ENCODE measurements at places on chromosomes 5 and 9.

GRCh38 chr5:97071101-97071500 is 71.3 kb downstream of the LIX1 start:
- no peak for DNase-seq

- DNase-seq: no peak
Measured at GRCh38 chr9:115531410-115532125, 413.6 kb upstream of the TNC start.

DNA sequence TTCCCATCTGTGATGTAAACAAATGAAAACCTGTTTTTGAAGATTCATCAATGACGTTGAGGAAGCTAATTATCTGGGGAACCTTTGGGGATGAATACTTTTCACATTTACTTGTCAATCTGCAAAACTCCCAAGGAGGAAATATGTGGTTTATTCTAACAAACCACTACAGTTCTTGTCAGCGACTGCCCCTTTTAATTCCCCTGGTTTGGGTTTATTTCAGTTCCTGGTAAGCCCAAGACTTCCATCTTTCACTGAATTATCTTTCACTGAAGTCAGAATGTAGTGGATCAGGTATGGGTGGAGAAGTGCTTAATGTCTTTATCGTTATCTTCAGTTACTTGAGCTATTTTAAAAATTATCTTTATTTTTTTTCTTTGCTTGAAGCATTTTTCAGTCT is 40.2 kb downstream of the TLR4 start:
- no peak for DNase-seq

DNA sequence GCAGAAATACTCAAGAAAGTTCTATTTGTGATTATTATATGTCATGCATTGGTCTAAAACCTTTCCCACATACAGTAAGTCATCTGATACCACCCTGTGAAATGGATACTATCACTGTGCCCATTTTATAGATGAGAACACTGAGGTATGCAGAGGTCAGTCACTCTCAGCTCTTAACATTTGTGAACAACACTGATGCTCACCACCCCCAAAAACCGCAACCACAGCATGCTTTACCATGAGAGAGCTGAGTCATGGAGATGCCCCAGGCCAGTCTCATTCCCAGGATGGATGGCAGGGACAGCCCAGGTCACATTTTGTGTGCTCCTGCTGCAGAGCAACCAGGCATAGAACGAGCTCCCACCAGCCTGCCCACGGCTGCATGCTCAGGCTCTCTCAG is 53.5 kb upstream of the IRX1 start:
- no peak for DNase-seq

DNA sequence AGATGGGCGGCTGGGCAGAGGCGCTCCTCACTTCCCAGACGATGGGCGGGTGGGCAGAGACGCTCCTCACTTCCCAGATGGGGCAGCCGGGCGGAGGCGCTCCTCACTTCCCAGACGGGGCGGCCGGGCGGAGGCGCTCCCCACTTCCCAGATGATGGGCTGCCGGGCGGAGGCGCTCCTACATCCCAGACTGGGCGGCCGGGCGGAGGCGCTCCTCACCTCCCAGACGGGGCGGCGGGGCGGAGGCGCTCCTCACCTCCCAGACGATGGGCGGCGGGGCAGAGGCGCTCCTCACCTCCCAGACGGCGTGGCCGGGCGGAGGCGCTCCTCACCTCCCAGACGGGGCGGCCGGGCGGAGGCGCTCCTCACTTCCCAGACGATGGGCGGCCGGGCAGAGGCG is 140.2 kb downstream of the WDR70 start:
- no peak for DNase-seq

DNA sequence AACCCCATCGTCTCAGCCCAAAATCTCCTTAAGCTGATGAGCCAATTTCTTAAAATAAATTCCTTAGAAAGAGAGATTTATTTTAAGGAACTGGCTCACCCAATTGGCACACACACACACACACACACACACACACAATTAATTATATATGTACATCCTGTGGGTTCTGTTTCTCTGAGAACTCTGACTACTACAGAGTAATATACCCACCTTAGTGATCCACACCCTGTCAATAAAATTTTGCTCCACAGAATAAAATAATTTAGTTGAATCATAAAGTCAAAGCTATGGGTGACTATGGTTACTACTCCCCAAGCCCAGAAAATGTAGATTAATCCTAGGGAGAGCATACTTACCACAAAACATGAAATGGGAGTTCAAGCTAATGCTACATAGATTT is 131.0 kb downstream of the DMAC1 start:
- DNase-seq: no peak

All from stimulated activated CD8-positive, alpha-beta memory T cell treated with anti-CD3 and anti-CD28 coated beads, Interleukin-12 subunit alpha, Interleukin-12 subunit beta, amount 100 ng/mL, for 1 hour (primary cell).